ENCODE measurements at places on chromosomes 16 and 17. TPM values are rescaled to one million over a fixed set of nuclear protein-coding genes. Genes with fewer than 3 reads are reported as not detected.

DNA sequence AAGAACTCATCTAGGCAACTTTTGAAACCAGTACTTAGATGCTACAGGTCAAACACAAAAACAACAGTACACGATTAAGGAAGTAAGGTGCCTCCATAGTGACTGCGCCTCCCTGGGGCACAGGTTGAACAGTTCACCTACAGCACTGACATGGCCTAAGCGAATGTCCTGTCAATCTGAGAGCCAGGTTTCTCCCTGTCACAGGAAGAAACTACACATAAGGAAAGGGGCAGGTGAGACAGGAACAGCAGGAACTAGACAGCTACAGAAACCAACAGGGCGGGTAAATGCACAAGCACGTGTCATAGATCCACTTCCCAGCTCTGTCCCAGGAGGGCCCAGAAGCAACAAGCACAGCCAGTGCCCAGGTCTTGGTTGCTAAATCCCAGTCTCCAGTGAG lies 8.0 kb upstream of the ARHGDIA start:
- DNase-seq = no peak

DNA sequence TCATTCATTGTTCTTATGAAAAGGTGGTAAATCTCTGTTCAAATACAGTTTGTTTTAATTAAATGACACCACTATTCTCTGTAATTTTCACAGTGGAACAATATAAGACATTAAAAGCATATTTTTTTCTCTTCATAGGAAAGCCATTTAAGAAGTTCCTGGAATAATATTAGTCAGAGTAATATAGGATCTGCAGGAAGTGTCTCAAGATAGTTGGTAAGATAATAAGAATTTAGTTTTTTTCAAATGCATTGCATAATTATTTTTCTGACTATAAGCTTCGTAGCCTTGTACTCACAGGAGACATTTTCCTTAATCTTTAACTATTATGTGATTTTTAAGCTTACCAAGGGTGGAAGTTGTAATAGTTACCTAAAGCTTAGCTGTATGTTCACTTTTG lies 16.9 kb downstream of the STXBP4 start:
- DNase-seq = no peak

The CTCF gene
- total RNA-seq = 62.0 TPM

The STAT5B gene
- total RNA-seq = 17.5 TPM

- DNase-seq = no peak
Observed at GRCh38 chr17:5527601-5528250, 41.4 kb downstream of the MIS12 start.

GRCh38 chr16:68752602-68753001 lies 15.5 kb downstream of the CDH1 start:
- DNase-seq = no peak

DNA sequence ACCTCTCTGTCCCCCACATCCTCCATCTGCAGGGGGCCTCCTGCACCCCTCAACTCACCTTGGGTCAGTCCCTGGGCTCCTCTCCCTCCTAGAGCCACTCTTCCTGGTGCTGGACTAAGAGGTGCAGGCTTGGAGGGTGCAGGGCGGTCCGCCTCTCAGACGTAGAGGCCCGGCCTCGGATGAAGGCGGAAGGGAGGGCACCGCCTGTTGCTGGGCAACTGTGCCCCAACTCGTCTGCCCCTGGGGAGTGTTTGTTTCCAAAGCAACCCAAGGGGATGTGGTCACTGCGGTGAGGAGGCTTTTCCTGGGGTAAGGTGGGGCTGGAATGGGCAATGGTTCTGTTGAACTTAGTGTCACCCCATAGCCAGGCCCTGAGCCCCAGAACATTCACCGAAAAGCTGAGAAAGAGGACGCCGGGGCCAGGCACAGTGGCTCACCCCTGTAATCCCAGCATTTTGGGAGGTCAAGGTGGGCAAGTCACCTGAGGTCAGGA lies at the start of gene C16orf54:
Gene C16orf54, minus strand, starts transcription at position 138 of the 493 bp plus-strand sequence. CDS start 1,039 bp downstream, outside the sequence.
- peak; percentile 44 for DNase-seq

DNA sequence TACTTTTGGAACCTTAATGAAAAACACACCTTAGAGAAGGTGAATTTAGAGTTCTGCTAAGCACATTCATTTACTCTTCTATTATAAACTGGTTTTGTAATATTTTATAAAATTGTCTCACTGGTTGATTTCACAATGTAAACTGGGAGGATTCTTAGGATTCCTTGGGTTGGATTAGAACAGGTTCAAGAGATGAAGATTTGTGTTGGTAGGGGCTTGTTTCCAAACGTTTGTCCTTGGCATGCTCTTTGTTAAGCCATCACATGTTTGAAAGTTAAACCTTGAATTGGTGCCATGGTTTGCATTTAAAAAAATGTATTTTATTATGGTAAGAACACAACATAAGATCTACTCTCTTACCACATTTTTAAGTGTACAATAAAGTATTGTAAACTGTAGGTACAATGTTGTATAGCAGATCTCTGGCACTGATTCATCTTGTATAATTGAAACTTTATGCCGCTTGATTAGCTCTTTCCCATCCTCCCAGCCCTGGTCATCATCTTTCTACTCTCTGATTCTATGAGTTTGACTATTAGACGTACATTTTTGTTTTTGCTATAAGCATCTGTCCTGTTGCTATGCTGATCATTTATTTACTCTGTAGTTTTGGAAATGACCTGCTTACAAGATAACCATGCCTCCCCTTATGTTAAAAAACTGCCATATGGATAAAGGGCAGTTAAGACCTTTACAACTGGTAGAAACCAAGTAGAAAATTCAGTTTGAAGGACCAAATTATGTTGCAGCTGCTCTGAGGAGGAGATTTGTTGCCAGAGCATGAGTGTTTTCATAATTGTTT lies 9.6 kb downstream of the FTO start:
- no peak for DNase-seq

All from frontal cortex (tissue), 4 donors.